ENCODE measurements at places on chromosomes 3 and 15. TPM values are rescaled to one million over a fixed set of nuclear protein-coding genes. Genes with fewer than 3 reads are reported as not detected.

Gene SAMMSON
- total RNA-seq: 0.98 TPM

Gene KBTBD13
- total RNA-seq: 0.06 TPM

Gene CD200
- 16.8 TPM for total RNA-seq

Gene CHRNA3
- total RNA-seq: not detected

Gene CCDC54
- total RNA-seq: not detected

Gene ZBED2
- total RNA-seq: 0.66 TPM

Gene ADGRG7
- not detected for total RNA-seq

Gene DPPA2
- total RNA-seq: 0.19 TPM

Gene LINGO1
- total RNA-seq: 3.9 TPM

Gene PLXNB1
- 224 TPM for total RNA-seq

Gene TRIM42
- not detected for total RNA-seq

Gene DUOXA2
- total RNA-seq: not detected

Gene FETUB
- not detected for total RNA-seq

Gene GOLGA6D
- total RNA-seq: not detected

Gene IMPG2
- total RNA-seq: 0.85 TPM

Gene CCDC174
- total RNA-seq: 24.7 TPM

Gene NRROS
- 11.6 TPM for total RNA-seq

Gene MYH15
- total RNA-seq: 0.44 TPM

Gene MBD4
- total RNA-seq: 35.1 TPM

Gene UTS2B
- total RNA-seq: 0.41 TPM

Gene UBA5
- total RNA-seq: 45.1 TPM

Gene CCR9
- 0.22 TPM for total RNA-seq

Gene MEIS2
- total RNA-seq: 50.9 TPM

Gene SATB1
- total RNA-seq: 22.2 TPM

Gene HYAL1
- 47.5 TPM for total RNA-seq

Gene FAM81A
- 10.4 TPM for total RNA-seq

Gene ROPN1
- total RNA-seq: 0.54 TPM

Gene ABCC5
- 39.3 TPM for total RNA-seq

Gene TTC23
- 23.6 TPM for total RNA-seq

Gene IL17RD
- total RNA-seq: 18.9 TPM

Gene AHSG
- not detected for total RNA-seq

Gene NR2E3
- 0.19 TPM for total RNA-seq

Gene CLDN11
- total RNA-seq: 2.4 TPM

Gene NAA50
- 101 TPM for total RNA-seq

Gene LRTM1
- total RNA-seq: not detected

Gene CX3CR1
- 4.4 TPM for total RNA-seq

Gene GHSR
- total RNA-seq: not detected

Gene SEMA3B
- total RNA-seq: 96.1 TPM

Gene PIK3CA
- 24.8 TPM for total RNA-seq

Gene THOC7
- total RNA-seq: 55.2 TPM

Gene PLSCR2
- 1.4 TPM for total RNA-seq

Gene CP
- total RNA-seq: 72.1 TPM

Gene KCNAB1
- 6.6 TPM for total RNA-seq

Gene STRIT1
- total RNA-seq: not detected

Gene ZNF280D
- total RNA-seq: 50.0 TPM

Gene RBMS3
- total RNA-seq: 48.8 TPM

Gene TEX55
- not detected for total RNA-seq

Gene PLCH1
- total RNA-seq: 9.6 TPM

Gene PLA2G4B
- 8.3 TPM for total RNA-seq

Gene SPESP1
- 4.1 TPM for total RNA-seq

Gene CPEB1
- 1.4 TPM for total RNA-seq

Gene EPHB3
- total RNA-seq: 1.4 TPM

Gene FSTL1
- 193 TPM for total RNA-seq

Gene TRH
- not detected for total RNA-seq

Gene GPR149
- total RNA-seq: not detected

Gene SOX14
- total RNA-seq: not detected

Gene CAPN3
- total RNA-seq: 12.9 TPM

Gene ACVR2B
- 11.2 TPM for total RNA-seq

Data from kidney (tissue), 22 donors.